Stimulated activated CD4-positive, alpha-beta T cell treated with anti-CD3 and anti-CD28 coated beads, Interleukin-4, amount 100 ng/mL, for 48 hours (primary cell): ENCODE measurements at places on chromosomes 2 and 18.

DNA sequence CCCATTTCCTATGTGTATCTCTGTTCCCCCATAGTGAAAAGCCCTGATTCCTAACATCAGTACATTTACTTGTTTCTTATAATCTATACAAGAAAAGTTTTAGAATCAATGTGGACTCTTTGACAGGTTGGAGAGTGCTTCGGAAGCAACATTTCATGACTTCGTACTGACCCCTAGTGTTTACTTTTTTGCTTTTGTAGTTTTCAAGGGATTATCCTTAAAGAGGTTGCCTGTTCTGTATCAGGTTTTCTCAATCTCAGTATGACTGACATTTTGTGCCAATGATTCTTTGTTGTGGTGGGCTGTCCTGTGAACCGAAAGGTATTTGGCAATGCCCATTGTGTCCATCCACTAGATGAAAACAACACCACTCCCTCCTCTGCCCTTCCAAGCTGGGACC lies 43.3 kb upstream of the SERPINB2 start:
- DNase-seq = no peak

GRCh38 chr2:233178994-233179847 lies 72.3 kb upstream of the ATG16L1 start:
- DNase-seq = no peak

DNA sequence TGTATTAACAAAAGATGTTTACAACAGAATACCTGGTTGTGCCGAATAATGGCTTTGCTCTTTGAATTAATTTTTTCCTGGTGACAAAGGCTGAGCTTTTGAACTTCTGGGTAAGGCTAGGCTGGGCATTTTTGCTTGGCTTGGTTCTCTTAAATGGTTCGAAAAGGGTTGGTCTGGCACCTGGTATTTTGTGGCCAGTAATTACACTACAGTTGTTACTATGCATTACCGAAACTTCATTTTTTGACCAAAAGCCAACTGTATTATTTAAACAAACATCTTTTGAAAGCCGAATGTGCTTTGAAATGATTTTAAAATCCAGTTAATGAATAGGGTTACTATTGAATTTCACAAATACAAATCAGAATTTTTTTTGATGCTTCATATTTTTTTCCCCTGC lies 19.4 kb upstream of the NFE2L2 start:
- DNase-seq = no peak

DNA sequence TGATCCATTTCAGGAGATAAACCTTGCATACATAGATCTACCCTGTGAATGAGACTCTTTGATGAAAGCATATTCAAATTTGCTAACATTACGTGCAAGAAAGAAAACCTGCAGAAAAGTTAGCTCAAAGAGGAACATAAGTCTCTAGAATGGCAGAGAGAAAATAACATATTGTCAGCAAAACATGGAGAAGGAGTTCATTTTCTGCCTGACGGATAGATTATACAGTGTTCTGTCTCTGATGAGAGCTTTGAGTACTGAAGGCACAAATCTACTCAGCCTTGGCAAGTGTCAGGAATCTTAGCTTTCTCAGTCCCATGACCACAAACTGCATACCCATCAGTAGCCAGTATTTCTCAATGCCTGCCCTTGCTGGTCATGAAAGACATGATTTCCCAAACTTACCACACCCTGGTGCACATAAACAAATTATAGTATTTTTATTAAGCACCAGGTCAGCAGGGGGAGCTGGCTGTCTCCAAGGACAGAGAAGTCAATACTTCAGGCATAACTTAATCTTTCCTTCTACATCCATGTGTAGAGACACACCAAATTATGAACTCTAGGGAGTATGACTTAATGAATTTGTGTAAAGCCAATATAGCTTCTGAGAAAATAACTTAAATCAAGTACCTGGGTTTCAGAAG lies 401.2 kb upstream of the SOX11 start:
- DNase-seq = no peak

DNA sequence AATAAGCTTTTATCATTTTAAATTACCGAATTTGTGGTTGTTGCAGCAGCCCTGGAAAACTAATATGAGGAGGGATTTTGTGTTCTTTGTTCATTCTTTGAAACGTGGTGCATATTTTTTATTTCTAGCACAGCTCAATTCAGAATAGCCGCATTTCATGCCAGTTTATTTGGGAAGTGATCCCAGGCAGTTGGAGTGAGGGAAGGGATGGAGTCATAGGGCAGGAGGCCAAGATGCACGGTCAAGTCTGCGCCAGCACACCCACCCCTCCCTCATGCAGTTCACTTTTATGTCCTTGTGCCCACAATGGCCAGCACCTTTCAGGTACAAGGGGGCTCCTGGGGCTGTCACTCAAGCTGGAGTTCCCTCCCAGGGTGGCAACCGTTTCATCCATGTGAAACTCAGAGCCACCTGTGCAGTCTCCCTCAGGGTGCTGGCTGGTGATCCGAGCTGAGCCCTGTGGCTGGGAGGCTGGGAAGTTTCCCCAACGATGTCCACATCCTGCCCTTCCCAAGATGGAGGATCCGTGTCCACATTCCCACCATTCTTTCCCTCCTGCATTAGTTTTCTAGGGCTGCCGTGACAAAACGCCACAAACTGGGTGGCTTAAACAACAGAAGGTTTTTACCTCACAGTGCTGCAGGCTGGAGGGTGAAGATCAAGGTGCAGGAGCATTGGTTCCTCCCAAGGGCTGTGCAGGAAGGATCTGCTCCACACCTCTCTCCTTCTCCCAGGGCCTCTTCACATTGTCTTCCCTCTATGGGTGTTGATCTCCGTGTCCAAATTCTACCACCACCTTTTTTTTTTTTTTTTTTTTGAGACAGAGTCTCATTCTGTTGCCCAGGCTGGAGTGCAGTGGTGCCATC lies 68.5 kb upstream of the ITGA6 start:
- no peak for DNase-seq

- DNase-seq = no peak
Measured at GRCh38 chr2:147851244-147851930, 6.6 kb downstream of the ACVR2A start.

GRCh38 chr18:8051453-8051852 lies 484.3 kb downstream of the PTPRM start:
- DNase-seq = no peak

GRCh38 chr2:102122115-102122514 lies 20.4 kb upstream of the IL1R1 start:
- no peak for DNase-seq

DNA sequence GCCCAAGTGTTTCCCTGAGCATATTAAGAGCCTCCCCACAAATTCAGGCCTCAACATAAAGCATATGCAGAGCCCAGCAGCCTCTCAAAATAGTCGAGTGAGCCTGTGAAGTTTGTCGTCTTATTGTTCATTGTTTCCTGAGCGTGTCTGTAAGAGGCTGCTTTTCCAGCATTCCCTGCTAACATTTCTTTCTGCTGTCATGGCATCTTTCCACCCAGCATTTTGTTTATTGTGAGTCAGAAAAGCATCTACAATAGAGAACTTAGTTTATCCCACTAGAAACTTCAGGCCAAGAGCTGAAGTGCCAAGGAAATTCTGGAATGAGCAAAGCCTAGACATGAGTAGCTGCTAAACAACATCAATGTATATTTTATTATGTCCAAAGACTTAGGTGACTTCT lies 46.3 kb upstream of the STAM2 start:
- DNase-seq = no peak

- DNase-seq = no peak
Measured at GRCh38 chr2:241977557-241978300, 108.2 kb downstream of the RTP5 start.

DNA sequence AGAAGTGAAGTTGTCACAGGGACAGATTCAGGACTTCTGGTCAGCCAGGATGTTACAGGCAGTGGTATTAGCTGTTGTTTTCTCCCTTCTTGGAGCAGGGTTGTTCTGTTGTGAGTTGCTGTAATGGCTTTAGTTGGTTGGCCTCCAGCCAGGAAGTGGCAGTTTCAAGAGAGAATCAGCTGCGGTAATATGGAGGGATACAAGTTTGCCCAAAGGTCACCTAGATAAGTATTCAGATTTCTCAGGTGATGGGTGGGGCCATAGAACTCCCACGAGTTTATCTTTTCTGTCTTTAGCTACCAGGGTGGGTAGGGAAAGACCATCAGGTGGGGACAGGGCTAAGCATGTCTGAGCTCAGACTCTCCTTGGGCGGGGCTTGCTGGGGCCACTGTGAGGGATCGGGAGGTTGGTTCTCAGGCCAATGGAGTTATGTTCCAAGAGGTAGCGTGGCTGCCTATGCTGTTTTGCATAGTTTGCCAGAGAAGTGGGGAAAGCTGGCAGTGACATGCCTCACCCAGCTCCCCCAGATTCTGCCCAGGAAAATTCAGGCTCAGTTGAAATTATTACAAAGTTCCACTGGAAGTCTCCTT lies 640.4 kb upstream of the CHAC2 start:
- no peak for DNase-seq

- DNase-seq = no peak
Measured at GRCh38 chr2:38600921-38601455, 1.7 kb downstream of the HNRNPLL start.

DNA sequence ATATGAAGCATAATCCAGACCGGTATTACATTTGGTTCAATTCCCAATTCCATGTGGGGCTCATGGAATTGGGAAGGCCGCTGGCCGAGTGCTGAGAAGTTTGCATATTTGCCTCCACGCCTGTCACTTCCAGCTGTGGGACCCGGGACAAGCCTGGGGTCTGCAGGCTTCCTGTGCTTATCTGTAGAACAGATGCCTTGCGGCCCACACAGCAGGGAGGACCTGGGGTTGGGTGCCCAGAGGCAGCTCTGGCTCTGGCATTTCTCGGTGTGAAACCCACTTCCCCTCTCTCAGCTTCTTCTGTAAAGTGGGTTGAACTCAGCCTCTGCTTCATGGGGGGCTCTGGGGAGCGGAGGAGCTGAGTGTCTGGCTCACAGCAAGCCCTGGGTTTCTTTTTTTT lies 97.9 kb downstream of the SH3BP4 start:
- DNase-seq = no peak

GRCh38 chr2:96578731-96579130 lies 42.2 kb downstream of the ARID5A start:
- no peak for DNase-seq

DNA sequence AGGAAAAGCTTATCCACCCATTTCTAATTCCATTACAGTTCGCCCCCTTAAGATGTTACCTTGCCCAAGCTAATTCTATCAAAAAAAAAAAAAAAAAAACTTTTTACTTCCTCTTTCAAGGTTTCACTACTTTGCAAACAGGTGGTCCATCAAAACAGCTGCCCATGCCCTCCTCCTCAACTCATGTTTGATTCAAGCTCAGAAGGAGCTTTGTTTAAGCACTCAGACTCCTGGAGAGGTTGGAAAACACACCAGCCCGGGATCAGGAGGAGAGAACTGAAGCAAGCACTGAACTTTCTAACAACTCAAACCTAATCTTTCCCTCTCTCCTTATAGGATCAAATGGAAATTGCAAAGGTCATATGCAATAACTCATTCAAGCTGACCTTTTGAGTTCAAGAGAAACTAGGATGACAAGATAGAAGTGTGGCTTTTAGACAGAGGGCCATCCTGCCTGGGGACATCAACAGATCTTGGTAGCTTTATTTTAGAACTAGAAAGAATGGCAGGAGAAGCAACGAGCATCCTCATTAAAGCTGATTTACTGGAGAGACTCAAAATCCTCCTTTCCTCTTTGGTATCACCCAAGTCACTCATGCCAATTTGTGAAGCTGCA lies 28.3 kb upstream of the FZD7 start:
- no peak for DNase-seq

DNA sequence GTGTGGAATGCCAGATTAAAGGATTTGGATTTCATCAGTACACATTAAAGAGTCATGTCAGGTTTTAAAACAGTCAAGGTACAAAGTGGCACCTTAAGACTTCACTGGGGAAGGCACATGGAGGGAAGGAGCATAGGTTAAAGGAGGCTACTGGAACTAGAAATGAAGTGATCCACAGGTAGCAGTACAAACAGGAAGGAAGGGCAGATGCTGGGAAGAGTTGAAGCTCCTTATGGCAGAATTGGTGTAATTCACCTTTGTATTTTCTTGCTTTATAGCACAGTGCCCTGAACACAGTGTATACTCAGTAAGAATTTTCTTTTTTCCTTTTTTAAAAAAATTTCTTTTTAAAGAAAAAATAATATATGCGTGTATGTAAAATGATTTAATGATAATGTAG lies 177.1 kb downstream of the BABAM2 start:
- DNase-seq = no peak

- no peak for DNase-seq
Measured at GRCh38 chr2:119158563-119159347, at the start of gene C1QL2. TSS of gene C1QL2 (minus strand) at chr2:119158751. CDS start at chr2:119158269, 482 bp downstream.

DNA sequence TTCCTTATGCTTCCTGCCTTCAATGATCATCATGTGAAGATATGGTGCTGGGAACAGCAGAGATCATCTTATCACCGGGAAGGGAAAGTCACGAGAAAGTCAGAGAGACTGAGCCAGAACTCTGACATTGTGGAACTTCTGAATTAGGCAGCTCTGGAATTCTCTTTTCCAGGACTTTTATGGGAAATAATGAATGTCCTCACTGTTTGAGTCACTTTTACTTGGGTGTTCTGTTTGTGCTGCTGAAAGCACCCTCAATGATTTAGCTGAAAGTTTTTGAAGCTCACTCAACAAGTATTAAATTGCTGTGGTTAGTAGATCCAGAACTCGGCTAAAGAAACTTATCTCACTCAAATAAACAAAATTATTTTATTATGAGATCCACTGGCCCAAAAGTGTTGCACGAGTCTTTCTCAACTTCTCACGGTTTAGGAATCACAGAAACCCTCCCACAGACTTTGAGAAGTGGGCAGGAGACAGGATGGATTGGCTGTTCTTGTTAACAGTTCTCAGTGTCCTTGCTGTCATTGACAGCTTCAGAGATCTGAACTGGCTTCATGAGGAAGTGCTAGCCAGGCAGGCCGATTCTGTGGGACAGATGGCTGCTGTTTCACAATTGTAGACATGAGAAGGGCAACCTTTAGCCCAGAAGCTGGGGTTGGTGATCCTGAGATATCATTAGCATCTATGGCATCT lies 26.4 kb upstream of the ATRAID start:
- DNase-seq = no peak

- DNase-seq = no peak
Measured at GRCh38 chr18:54303408-54303807, 34.1 kb downstream of the POLI start.

DNA sequence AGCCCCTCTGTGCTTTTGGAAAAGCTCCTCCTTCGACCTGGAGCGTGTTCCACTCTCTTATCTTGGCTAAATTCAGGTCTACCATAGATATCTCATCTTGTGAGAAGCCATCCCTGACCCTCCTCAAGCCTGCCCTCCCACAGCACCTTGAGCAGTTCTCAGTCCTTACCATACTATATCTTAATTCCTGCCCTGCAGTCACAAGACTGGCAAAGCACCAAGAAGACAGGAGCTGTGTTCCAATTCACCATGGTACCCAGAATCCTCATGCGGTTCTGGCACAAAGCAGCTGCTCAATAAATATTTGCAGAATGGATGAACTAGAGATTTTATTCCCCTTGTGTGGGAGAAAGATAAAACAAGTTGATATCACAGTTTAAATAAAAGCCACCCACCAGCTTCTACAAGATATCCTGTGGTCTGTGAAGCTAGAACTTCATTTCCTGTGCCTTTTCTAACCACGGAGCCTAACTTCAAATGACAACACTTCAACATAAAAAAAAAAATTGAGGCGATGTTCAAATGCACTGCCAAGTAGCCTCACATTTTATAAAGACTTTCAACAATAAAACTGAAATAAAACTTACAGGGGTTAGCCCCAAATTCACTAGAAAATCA lies 19.5 kb downstream of the MARCHF4 start:
- no peak for DNase-seq

GRCh38 chr18:75029481-75029880 lies 179.5 kb downstream of the PTGR3 start:
- no peak for DNase-seq
